Activated B cell treated with CpG ODN at 0.5 μM for 24 hours (primary cell): ENCODE measurements at places on chromosomes 16 and 17. TPM values are rescaled to one million over a fixed set of nuclear protein-coding genes. Genes with fewer than 3 reads are reported as not detected.

- no peak for DNase-seq
Observed at GRCh38 chr16:88516601-88517061, 53.6 kb upstream of the ZC3H18 start.

GRCh38 chr17:2975469-2975958 lies 87.9 kb downstream of the OR1D5 start:
- no peak for DNase-seq

DNA sequence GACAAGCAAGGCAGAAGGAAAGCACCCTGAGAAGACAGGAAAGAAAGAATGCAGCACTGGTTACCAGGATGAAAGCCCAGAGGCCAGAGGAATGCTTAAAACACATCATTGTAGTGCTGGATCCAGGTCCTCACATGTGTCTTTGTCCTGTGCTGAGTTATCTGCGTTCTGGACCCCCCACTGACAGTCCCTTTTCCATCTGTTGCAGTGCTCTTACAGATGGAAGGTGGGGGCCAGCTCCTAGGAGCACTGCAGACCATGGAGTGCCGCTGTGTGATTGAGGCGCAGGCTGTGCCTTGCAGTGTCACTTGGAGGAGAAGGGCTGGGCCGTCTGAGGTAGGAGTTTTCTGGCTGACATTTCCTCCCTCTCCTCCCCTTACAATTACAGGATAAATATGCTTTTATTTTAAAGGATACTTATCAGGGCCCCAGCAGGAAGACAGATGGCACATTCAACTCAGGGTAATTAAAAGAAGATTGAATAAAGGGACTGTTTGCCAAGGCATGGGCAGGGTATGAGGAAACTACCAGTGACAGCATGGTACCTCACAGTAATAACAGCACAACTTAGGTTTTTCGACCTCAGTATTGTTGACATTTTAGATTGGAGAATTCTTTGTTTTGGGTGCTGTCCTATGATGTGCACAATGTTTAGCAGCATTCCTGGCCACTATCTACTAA lies 3.0 kb downstream of the EME1 start:
- DNase-seq: no peak

DNA sequence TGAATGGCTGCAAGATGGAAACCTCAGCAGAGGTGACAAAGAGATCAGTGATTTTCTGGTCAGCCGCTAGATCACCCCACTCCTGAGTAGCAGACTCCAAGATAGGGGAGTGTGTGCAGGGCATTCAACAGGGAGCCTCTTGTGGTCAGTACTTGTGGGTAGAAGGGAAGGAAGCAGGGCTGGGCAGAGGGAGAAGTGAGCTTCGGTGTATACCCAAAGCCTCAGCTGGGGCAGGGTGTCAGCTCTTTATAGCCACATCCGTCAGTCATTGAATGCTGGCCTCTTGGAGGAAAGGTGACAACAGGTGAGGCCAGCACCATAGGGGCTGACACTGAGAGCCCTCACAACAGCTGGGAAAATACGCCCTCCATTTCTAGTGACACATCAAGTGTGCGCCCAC lies 2.2 kb upstream of the SLC12A3 start:
- DNase-seq: no peak

- no peak for DNase-seq
Observed at GRCh38 chr16:10828851-10829366, 10.3 kb upstream of the TVP23A start.

DNA sequence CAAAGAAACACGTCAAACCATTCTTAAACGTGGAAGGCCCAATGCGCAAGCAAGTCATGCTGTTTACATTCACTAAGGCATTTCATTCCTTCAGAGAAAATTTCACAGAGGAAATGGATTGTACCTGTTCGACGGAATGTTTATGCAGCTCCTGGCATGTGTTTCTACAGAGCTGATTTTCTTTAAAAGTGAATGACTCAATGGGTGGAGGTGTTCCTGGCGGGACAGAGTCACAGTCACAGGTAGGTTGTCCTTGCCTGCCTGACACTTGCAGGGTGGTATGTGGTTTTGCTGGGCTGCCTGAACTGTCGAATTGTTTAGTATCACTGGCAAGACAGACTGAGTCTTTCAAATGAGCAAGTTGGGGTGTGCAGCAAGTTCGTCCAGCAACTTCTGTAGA lies 11.6 kb downstream of the PALB2 start:
- DNase-seq: no peak

DNA sequence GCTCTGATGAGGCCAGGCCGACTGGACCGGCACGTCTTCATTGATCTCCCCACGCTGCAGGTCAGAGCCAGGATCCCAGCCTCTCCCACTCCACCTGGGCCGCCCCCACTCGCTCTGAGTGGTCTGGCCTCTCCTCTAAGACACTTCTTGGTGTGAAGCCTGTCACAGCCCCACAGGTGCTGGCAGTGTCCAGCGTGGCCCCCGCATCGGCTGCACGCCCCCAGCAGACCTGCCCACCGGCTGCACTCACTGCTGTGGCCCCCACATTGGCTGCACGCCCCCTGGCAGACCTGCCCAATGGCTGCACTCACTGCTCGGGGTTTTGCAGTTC lies 15.8 kb upstream of the RPL13 start:
- no peak for DNase-seq

DNA sequence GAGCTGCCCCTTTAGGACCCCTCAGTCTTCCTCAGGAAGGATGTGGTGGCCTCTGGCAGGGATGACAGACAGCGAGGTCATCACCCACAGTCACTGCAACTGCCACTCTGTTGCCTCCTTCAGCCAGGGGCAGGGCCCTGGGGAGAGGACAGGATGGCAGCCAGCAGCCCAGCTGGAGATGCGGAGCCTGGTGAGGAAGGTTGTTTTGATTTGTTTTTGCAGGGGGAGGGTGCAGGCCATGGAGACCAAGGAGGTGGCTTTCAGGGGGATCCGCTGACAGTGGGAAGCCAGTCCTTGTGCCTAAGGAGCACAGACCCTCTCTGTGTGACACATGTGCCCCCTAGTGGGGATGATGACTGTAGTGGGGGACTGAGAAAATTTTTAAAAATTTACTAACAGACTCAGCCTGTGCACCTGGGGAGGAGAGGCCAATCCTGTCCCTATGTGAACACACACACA lies 7.4 kb downstream of the PRCD start:
- DNase-seq: no peak

GRCh38 chr16:82509691-82510430 lies 116.9 kb upstream of the CDH13 start:
- DNase-seq: no peak

DNA sequence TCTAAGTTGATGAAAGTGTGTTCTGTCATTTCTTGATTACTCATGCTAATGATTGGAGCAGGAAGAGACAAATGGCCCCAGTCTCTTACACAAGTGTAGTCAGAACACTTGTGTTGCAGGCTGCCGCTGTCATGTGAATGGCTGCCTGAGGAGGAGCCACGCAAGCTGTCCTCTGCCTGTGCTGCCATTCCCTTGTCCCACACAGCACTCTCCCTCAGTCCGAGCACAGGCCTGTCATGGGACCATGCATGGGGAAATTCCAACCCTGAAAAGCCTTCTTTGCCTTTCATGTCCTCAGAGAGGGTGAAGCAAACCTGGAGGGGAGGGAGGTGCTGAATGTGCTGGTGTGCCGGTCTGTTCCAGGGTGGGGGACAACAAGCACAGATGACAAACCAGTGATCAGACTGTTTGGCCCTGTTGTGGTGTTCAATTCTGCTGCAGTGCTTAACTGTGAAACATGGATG lies 109.4 kb downstream of the MRTFB start:
- DNase-seq: no peak

- DNase-seq: no peak
Observed at GRCh38 chr17:41420134-41420533, 4.3 kb downstream of the KRT37 start.

DNA sequence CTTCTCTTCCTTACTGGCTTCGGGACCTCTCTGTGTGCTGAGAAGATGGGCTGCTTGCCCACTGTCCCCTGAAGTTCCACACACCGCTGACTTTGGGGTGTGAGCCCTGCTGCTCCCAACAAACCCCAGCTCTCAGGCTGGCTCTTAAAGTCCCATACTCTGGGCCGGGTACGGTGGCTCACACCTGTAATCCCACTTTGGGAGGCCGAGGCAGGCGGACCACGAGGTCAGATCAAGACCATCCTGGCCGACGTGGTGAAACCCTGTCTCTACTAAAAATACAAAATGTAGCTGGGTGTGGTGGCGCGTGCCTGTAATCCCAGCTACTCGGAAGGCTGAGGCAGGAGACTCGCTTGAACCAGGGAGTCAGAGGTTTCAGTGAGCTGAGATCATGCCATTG lies 17.2 kb downstream of the CD7 start:
- DNase-seq: no peak

- DNase-seq: no peak
Observed at GRCh38 chr17:27496437-27496943, 40.2 kb downstream of the KSR1 start.

GRCh38 chr17:16945136-16945482 lies 26.8 kb downstream of the TNFRSF13B start:
- DNase-seq: no peak

GRCh38 chr16:78259873-78260272 lies 160.4 kb downstream of the WWOX start:
- DNase-seq: no peak

DNA sequence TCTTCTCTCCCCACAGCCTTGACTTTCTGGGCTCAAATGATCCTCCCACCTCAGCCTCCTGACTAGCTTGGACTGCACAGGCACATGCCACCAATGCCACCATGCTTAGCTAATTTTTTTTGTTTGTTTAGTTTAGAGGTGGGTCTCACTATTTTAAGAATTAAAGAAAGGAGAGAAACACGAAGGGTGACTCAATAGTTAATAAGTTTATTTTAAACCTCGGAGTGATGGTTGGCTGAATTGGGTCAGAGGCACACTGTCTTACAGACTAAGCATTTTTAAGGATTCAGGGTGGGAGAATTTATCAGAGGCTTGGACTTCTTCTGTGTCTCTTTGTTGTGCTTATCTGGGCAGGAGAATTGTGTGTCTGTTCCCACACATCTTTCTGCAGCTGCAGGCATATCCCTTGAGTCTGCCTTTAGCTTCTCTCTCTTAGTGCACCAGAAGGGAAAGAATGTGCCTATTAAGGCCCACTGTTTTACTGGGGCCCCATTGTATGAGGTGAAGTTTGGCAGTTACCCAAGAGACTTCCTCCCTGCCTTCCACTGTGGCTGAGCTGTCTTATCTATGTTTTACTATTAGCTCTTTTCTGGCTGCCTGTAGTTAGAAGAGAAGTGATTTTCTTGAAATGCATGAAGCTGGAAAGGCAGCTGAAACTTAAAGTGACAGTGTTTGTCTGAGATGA lies 2172.0 kb downstream of the TP53TG3F start:
- no peak for DNase-seq

GRCh38 chr16:27052007-27052406 lies 14.7 kb upstream of the C16orf82 start:
- no peak for DNase-seq

The SEPTIN12 gene
- not detected in 2 replicates for total RNA-seq

The CES3 gene
- 0.29 and 0.61 TPM in 2 replicates for total RNA-seq

The RAP1GAP2 gene
- 2.5 and 2.6 TPM in 2 replicates for total RNA-seq

The GPS1 gene
- 88.7 and 94.7 TPM in 2 replicates for total RNA-seq

The RAB34 gene
- total RNA-seq: 21.3 and 23.9 TPM in 2 replicates

The PIK3R5 gene
- total RNA-seq: 31.0 and 34.2 TPM in 2 replicates

The ABAT gene
- total RNA-seq: 12.6 and 13.2 TPM in 2 replicates

The CSH2 gene
- total RNA-seq: not detected in 2 replicates

The KRTAP3-2 gene
- total RNA-seq: not detected in 2 replicates
